ENCODE measurements at places on chromosomes 3 and 15. TPM values are rescaled to one million over a fixed set of nuclear protein-coding genes. Genes with fewer than 3 reads are reported as not detected.
A peak's percentile ranks its signal among the peaks of the same experiment; 100 is the strongest.

Gene SYNPR
- total RNA-seq, result not detected

GRCh38 chr15:76464247-76464646 is 127.7 kb downstream of the ISL2 start:
- H3K27me3 ChIP-seq, result no peaks in the 10 kb centered on the region
- no peaks in the 10 kb centered on the region for H3K36me3 ChIP-seq
- H3K4me1 ChIP-seq, result no peaks in the 10 kb centered on the region
- H3K4me3 ChIP-seq, result no peak overlapping the region
- DNase-seq, result no peak

DNA sequence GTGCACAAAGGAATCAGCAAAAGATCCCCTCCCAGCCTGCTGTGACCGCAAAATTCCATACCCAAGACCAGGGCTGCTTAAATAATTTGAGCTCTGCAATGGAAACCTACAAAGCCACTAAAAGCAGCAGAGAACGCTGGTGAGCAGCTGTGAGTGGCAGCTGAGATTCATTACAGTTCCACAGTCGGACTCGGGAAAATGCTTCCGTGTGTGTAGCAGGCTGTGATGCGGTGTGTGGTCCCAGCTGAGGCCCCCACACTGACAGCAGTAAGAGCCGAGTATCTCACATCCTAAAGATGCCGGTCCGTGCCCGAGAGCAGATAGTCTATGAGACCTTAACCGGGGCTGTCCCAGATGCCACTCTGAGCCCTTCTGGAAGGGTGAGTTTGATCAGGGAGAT is 37.4 kb downstream of the TM2D3 start:
- no peaks in the 10 kb centered on the region for H3K27me3 ChIP-seq
- no peak for DNase-seq
- no peak overlapping the region for H3K4me3 ChIP-seq
- H3K36me3 ChIP-seq, result no peaks in the 10 kb centered on the region
- H3K27ac ChIP-seq, result peak overlapping the region; percentile 85

DNA sequence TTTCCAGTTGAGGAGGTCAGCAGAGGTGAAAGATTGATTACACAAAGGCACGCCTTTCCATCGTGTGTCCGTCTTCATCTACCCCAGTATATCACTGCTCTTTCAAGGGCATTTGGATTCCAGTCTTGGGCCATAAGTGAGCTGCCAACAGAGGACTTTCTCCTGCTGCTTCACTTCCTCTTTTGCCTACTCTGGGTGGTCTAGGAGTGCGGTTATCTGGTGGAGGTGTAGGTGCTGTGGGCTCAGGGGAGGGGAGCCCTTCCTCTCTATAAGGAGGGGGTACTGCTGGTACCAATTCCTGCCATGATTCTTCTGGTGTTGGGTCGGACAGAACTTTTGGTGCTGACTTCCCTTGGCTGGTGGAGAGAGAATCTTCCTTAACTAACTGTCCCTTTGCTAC is 83.1 kb upstream of the VEPH1 start:
- H3K27ac ChIP-seq, result no peak overlapping the region
- no peak overlapping the region for H3K4me3 ChIP-seq
- no peaks in the 10 kb centered on the region for H3K27me3 ChIP-seq
- no peak for DNase-seq

GRCh38 chr3:98215051-98215450 is 48.6 kb downstream of the OR5H15 start:
- H3K27ac ChIP-seq, result no peak overlapping the region
- H3K4me1 ChIP-seq, result no peaks in the 10 kb centered on the region

GRCh38 chr3:42659451-42660130 is 6.1 kb downstream of the ZBTB47 start:
- DNase-seq, result no peak
- H3K36me3 ChIP-seq, result no peaks in the 10 kb centered on the region
- no peak overlapping the region for H3K4me3 ChIP-seq
- no peak overlapping the region for H3K27ac ChIP-seq
- no peaks in the 10 kb centered on the region for H3K27me3 ChIP-seq

Gene ZMYND10
- total RNA-seq, result 0.42 TPM

DNA sequence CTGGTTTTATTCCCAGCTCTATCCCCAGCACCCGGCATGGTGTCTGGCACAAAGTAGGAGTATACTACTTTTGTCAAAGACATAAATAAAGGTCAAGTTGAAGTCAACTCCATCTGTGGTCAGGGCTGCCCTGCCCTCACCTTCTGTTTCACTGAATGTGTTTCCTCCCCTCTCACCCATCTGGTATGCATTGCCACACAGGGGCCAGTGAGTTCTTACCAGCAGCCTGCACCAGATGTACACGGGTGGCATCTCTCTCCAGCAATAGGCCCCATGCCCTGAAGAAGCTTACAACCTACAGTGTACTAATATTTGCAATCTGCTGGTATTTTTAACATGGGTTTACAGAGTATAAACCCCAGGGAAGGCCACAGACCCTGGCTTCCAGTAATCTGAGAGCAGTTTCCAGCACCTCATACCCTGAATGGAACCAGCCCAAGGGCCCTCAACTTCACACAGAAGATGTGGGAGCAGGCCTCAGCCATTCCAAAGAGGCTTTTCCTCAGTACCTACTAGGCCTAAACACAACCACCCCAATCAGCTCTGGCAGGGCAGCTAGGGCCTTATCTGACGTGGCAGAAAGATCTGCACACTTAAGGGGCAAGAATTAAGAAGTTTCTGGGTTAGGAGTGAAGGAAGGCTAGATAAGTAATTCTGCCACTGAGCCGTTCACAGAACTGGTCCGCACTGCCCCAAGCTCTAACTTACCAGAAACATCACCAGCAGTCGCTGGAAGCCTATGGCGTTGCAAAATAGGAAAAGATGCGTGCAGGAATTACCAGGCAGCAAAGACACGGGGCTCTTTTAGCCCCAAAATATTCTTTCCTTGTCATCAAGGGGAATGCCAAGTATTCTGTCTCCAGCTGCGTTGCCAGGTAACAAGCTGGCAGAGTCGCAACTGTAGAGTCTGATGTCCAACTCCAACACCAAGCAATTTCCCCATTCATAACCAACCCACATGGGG is 2.1 kb downstream of the IDH2 start:
- peak; percentile 61 for DNase-seq
- H3K4me3 ChIP-seq, result peak overlapping the region; percentile 87
- H3K36me3 ChIP-seq, result no peaks in the 10 kb centered on the region
- H3K4me1 ChIP-seq, result no peaks in the 10 kb centered on the region
- no peaks in the 10 kb centered on the region for H3K27me3 ChIP-seq

DNA sequence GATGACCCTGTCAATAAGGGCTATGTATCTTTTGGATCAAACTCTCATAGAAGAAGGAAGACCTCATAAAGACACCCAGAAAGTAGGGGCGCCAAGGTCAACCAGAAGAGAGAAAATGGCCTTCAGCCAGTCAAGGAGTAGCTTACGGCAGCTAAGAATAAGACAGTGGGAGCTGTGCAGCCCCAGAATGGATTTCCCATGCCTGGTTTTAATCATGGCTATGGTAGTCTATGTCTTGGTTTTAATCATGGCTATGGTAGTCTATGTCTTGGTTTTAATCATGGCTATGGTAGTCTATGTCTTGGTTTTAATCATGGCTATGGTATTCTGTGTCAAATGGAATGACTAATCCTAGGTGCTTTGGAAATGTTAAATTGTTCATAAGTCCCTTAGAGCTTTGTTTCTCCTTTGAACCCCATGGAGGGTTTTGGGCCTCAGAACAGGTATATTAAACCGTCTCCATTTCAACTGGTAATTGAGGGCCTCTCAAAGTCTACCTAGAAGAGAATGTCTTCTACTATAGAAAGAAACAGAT is 742.0 kb upstream of the CFAP20DC start:
- no peaks in the 10 kb centered on the region for H3K36me3 ChIP-seq
- H3K27ac ChIP-seq, result no peak overlapping the region
- H3K4me1 ChIP-seq, result no peaks in the 10 kb centered on the region
- DNase-seq, result no peak

- H3K36me3 ChIP-seq, result no peaks in the 10 kb centered on the region
- no peaks in the 10 kb centered on the region for H3K27me3 ChIP-seq
- DNase-seq, result no peak
- H3K4me1 ChIP-seq, result no peaks in the 10 kb centered on the region
These were observed 94.4 kb downstream of the SLCO3A1 start for GRCh38 chr15:91947683-91948608.

DNA sequence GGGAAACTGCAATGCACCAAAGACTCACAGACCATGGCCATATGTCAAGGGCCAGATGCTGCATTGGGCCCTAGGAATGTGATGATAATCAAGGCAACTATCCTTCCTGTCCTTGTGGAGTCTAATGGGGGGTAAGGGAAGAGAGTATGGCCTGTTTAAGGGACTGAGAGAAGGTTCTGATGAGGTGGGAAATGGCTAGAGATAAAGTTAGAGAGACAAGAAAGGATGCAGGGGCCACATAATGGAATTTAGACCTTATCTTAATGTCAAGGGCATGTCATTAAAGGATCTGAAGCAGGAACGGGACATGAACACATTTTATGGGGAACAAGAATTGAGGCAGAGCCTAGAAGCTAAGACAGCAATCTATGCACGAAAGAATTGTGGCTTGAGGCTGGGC is 30.0 kb upstream of the ABHD17C start:
- no peak overlapping the region for H3K4me3 ChIP-seq
- H3K36me3 ChIP-seq, result no peaks in the 10 kb centered on the region
- no peaks in the 10 kb centered on the region for H3K4me1 ChIP-seq
- no peak for DNase-seq

DNA sequence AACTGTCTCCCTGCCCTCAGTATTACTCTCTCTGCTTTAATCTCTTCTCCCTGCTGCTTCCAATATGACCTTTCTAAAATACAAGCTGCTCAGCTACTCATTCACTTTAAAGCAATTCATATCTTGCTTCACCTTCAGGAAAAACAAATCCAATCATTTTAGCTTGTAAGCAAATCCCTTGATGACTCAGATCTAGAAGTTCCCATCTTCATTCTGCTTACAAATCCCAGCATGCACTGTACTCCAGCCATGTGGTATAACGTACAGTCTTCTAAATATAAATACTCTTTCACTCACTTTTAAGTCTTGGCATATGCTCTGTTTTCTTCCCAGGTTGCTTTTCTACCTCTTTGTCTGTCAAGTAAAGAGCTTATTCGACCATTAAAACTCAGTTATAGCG is 1009.1 kb upstream of the SEMA6D start:
- no peaks in the 10 kb centered on the region for H3K36me3 ChIP-seq
- no peaks in the 10 kb centered on the region for H3K4me1 ChIP-seq
- DNase-seq, result no peak
- H3K27me3 ChIP-seq, result no peaks in the 10 kb centered on the region
- no peak overlapping the region for H3K27ac ChIP-seq

Gene TERB2
- total RNA-seq, result not detected

Gene TLR9
- 0.12 TPM for total RNA-seq

DNA sequence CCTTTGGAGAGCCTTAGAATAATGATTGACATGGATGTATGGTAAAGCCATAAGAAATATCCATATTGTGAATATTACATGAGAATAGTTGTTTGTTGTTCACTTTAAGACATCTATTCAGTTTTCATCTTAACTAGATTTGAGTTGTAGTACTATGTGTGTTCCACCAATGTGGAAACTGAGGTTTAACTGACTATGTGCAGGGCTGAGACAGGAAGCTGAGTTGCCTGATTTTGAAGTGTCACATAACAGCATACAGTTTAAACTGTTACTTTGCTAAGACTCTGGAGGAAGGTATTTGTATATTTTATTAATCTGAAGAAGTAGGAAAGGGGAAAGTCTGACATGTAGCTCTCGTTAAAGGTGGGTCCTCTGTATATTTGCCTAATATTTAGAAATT is 2.1 kb downstream of the ECT2 start:
- no peaks in the 10 kb centered on the region for H3K4me1 ChIP-seq
- no peak overlapping the region for H3K27ac ChIP-seq
- H3K4me3 ChIP-seq, result no peak overlapping the region

GRCh38 chr3:46663591-46664135 is 29.8 kb downstream of the ALS2CL start:
- H3K4me3 ChIP-seq, result no peak overlapping the region
- H3K27me3 ChIP-seq, result no peaks in the 10 kb centered on the region
- no peak overlapping the region for H3K27ac ChIP-seq
- H3K4me1 ChIP-seq, result no peaks in the 10 kb centered on the region
- no peaks in the 10 kb centered on the region for H3K36me3 ChIP-seq

DNA sequence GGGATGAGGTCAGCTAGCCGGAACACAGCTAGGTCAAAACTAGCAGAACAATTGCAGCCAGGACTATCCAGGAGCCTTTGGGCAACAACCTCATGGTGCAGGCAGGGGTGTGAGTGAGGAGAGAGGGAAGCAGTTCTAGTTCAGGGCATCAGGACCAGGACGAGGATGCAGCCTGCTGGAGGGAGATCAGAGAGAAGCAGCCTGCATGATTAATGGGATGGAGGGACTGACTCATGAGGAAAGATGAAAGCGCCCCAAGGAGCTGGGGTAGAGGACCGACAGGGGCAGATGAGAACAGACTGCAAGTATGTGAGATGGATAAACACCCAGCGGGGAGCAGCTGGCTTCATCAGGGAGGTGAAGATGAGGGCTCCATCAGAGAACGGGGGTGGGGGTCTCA is 37.9 kb upstream of the LRTM1 start:
- H3K4me1 ChIP-seq, result no peaks in the 10 kb centered on the region
- H3K36me3 ChIP-seq, result no peaks in the 10 kb centered on the region
- no peak overlapping the region for H3K4me3 ChIP-seq
- H3K27me3 ChIP-seq, result no peaks in the 10 kb centered on the region
